ENCODE measurements at places on chromosomes 5 and 9.

DNA sequence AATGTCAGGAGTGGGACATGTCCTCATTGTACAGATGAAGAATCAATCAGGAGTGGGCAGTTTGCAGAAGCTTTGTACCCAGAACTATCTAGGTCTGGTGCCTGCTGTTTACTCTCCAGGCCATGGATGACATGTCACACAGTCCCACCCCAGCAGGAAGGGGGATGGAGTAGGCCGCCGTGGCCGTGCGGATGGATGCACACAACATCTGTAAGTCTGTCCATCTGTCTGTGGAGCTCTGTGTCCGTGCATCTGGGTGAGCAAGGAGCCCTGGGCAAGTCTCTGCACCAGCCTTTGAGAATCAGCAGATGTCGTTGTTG, 311.5 kb upstream of the IRX4 start:
- DNase-seq, result no peak

DNA sequence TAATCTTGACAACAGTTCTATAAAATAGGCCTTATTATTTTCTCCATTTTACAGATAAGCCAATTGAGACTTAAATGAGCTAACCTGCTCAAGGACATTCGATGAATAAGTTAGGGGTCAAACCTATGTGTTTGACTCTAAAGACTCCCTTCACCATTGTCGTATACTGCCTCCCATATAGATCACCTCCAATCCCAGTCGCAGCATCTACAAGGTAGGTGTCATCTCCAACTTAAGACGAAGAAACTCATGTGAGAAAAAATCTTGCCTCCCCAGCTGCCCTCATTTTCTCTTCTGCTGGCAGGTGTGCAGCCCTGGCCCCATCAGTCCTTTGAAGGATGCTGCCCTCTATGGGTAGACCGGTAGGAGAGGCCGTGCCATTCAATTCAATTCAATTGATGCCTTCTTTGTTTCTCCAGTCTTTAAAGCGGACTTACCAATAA, 75.2 kb upstream of the SMARCA2 start:
- peak; percentile 9 for DNase-seq

DNA sequence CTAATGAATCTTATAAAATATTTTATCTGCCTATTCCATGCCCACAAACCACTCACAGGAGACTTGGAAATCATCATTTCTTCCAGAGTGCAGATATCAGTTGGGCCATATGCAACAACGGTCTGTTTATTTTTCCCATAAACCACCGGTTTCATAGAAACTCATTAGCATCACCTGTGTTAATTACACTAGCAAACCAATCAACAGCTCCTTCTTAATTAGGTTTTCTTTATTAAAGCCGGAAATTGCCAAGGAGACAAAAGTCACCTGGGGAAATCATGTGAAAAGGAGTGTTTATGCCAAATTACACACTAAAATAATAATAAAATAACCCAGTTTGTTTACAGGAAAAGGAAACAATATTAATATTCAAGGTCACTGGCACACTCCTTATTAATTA, 129.6 kb downstream of the EBF1 start:
- no peak for DNase-seq

GRCh38 chr9:133239533-133240090, 30.6 kb upstream of the OBP2B start:
- DNase-seq, result no peak

- DNase-seq, result no peak
Measured at GRCh38 chr9:114371343-114371944, 16.3 kb downstream of the AKNA start.

GRCh38 chr5:16574789-16575721, 41.7 kb downstream of the RETREG1 start:
- peak; percentile 92 for DNase-seq

DNA sequence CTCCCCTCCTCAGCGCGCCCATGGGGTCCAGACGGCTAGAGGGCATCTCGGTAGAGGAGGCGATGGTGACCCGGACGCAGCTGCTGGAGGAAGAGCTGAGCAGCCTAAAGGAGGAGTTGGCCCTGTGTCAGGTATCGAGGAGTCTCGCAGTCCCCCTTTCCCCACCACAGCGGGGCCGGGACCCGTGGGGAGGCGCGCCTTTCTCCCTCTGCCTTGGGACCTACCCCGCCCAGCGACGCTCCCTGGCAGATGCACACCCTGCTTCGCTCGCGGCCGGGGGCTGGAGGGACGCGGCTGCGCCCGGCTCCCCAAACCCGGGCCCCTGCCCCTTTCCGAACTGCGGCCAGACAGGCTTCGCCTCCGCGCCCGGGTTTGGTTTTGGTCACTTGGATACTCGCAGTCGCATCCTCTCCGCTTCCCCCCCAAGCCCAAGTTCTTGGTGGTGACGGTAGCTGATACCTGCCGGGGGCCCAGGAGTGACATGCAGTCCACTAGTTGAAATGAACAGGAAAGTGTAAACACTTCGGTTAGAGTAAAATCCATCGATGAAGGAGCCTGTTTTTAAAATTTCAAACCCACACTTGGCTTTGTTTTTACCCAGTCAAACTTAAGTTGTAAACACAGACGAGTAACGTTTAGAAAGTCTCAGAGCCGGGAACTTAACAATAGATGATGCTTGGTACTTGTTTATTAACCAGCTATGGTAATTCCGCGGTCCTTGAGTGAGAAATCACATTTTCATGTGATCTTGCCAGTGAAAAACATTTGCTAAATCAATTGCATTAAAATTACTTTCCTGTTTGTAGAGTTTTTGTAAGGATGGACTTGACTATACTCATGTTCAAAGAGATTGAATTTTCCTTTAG, 688 bp downstream of the CNTLN start:
- DNase-seq, result peak; percentile 26

DNA sequence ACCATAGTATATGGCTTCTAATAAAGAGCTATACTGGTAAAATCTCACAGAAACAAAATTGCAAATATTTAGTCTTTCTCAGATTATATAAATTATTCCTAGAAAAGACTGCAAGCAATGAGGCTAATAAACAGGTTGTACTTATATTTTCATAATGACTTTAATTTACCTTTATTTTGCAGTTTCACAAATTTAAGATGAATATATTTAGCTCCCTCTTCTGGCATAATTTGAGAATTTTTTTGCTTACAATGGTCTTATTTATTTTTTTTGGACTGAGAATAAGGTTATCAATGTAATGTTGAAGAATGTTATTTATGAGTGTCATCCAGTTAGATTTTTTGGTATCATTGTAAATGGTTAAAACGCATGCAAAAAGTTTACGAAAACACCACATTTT, 56.7 kb downstream of the PIK3R1 start:
- DNase-seq, result peak; percentile 58

DNA sequence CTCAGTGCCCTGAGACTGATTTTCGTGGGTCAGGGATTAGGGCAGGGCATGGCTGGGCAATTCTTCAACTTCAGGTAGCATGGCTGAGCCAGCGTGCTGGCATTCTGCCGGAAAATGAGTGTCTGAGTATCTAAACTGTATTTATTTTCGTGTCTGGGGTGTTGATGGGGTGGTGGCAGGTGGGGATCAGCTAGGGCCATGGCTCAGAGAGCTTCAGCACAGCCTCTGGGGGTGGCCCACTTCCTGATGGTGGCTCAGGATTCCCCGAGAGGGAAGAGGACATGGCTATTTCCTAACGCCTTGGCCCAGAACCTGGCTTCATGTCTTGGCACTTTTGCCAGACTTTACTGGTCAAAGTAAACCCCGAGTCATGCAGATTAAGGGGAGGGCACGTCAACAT, 260.5 kb downstream of the GADD45G start:
- no peak for DNase-seq

GRCh38 chr5:4374866-4375265, 765.3 kb upstream of the ADAMTS16 start:
- no peak for DNase-seq

- no peak for DNase-seq
Measured at GRCh38 chr9:133901184-133901835, 90.8 kb downstream of the VAV2 start.

GRCh38 chr9:122205176-122205575, 23.6 kb downstream of the LHX6 start:
- no peak for DNase-seq

GRCh38 chr9:129250786-129251185, 72.7 kb upstream of the IER5L start:
- no peak for DNase-seq

- no peak for DNase-seq
Measured at GRCh38 chr5:59342181-59342580, 551.3 kb downstream of the PDE4D start.

GRCh38 chr5:122078116-122079110, at the start of gene LOX:
Gene LOX, minus strand, starts transcription at chr5:122078259. Its CDS starts 274 bp downstream, at chr5:122077985.
- DNase-seq, result no peak

- no peak for DNase-seq
Measured at GRCh38 chr5:173792781-173793547, 95.2 kb upstream of the CPEB4 start.

- DNase-seq, result no peak
Measured at GRCh38 chr5:68565427-68565826, 349.9 kb downstream of the PIK3R1 start.

GRCh38 chr9:119739476-119739875, 370.2 kb upstream of the BRINP1 start:
- DNase-seq, result no peak

DNA sequence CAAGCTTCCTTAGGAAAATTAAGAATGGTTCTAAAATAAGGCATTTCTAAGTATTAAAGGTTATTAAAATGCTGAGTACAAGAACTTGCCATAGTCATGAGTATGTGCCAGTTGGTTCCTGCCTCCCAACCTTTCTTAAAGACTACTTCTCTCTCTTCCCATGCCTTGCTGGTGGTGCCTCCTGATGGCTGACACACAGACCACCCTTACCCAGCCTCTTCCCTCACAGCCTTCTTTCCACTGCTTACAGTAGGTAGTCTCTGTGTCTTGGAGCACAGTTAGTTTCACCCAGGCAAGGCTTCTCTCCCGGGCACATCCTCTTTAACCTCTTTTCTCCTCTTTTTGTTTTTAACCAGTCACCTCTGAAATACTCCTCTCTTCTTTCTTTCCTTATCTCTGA, 20.6 kb upstream of the GPR150 start:
- no peak for DNase-seq

DNA sequence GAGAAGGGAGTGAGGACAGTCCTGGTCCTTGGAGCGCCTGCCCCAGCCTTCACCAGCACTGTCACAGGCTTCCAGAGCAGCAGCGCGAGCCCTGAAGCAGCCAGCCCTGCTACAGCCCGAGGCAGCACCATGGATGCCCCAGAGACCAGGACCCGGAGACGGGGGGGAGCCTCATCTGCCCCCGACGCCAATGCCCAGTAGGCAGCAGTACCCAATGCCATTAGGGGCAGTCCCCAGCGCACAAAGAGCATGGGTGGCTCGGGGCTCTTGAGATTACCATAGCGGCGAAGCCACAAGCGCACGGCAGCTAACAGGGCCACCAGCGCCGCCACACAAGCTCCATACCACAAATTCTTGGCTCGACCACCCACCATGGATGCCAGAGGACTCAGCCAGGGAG, 4.9 kb downstream of the PIGO start:
- no peak for DNase-seq

GRCh38 chr5:112434641-112435040, 15.6 kb upstream of the EPB41L4A start:
- no peak for DNase-seq

DNA sequence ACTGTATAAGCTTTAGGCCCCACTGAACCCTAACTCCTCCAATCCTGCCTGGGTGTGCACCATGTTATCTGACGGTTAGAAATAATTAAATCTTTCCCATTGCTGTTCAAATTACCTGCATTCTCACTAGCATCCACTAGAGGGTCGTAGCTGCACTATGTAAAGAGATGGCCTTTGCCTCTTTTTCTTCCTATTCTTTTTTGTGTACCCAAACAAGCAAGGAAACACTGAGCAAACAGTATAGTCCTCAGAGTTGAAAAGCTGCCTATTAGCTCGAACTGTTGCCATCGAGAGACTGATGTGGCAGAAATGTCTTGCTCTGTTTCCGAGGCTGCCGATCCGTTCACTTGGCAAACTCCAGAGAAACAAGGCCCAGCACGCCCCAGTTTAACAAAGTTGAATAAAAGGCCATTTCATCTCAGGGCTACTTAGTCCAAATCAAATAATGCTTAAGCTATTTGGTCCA, 163.8 kb upstream of the TRPM3 start:
- peak; percentile 88 for DNase-seq

DNA sequence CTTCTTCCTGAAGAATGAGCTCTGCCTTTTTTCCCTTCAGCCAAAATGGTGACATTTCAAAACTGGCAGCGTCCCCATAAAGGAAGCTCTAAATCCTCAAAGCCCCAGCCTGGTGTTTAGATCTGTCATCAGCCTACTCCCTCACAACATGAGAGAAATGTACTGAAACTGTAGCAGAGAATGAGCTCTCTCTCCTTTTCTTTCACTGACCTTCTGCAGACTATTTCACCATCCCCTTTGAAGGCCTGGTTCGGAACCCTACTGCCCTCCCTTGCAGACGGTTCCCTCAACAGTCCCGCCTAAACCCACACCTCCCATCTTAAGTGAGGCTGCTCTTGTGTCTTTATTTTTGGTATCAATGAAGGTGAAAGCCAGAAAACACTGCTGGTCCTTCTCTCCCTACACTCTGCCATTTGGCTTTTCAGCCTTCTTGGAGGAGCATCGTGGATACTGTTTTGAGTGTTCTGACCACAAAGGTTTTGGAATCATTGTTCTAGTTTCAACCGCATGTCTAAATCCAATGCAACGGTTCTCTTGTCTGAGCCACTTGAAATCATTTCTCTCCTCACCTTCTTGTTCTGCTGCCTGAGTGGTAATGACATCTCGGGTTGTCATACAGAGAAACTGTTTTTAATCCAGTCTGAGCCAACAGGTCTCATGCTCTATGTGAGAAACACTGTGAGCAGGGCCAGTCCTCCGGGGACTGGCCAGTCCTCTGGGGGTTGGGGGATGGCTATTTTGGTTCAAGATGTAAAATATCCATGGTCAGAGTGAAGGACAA, 39.0 kb downstream of the ITK start:
- DNase-seq, result no peak

DNA sequence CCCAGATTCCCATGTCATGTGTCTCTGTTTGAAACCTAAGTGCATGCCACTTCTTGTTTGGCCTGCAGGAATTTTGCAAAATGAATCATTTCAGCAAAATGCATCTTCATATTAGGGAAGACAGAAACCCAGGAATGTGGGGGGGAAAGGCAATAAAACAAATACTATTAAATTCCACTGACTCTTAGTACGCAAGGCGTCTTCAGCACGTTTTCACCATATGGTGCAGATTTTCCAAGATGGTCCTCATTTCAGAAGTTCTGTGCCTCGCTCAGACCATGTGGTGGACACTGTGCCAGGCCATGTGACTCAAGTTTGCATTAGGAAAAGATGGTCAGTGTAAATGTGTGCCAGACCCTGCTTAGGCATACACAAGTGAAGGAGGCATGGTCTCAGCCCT, 184.0 kb downstream of the ACTL7B start:
- DNase-seq, result no peak

DNA sequence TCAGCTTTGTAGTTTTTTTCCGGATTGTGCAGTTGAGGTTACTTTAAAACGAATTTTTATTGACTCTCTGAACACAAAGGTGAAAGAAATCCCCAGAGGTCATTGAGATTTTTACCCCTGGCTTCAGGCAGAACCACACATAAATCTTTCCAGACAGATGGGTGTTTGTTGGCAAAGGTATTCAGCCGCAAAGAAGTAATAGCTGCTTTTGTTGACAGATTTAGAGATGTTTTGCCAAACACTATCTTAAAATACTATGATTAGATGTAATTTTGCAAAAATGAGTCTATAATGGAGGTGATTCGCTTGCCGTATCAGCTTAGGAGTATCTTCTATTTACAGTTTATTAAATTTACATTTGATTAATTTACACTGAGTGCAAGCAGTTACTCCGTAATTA, 418.3 kb upstream of the CLINT1 start:
- DNase-seq, result no peak

Measured in hippocampal formation (tissue), 2 donors.